ENCODE measurements at places on chromosomes 13 and 19.
A peak's percentile ranks its signal among the peaks of the same experiment; 100 is the strongest.

DNA sequence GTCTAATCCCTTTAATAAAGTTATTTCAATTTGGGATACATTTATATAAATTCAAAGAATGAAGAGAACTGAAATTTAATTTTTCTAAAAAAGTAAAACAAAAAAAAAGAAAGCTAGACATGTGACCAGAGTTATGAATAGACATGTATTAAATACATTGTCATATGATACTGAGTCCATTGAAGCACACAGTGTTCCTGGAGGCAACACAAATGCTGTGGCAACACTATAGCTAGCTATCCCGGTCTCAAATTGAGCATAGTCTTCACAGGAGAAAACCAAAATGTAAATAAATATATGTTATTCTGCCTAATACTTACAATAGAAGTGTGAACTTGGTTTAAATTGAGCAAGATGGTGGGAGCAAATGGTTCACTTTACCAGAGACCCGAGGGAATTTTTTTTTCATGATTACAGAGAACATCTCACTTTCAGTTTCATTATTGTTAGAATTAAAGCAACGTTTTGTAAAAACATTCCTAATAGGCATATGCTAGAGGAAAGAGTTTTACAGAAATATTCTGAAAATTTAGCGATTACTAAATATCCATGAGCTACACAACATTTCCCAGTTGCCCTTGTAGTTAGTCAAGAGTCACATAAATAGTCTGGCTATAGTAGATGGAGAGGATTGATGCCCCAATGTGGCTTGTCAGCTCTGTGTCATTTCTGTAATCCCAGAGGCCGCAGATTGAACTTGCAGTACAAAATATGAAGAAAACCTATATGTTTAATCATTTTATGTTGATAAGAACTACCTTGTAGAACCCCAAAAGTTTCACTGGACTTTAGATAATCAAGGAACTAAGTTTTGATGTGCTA, 775.7 kb upstream of the SPRY2 start:
- no peak for DNase-seq

GRCh38 chr19:4576016-4576933, 16.8 kb upstream of the SEMA6B start:
- DNase-seq = peak; percentile 75

DNA sequence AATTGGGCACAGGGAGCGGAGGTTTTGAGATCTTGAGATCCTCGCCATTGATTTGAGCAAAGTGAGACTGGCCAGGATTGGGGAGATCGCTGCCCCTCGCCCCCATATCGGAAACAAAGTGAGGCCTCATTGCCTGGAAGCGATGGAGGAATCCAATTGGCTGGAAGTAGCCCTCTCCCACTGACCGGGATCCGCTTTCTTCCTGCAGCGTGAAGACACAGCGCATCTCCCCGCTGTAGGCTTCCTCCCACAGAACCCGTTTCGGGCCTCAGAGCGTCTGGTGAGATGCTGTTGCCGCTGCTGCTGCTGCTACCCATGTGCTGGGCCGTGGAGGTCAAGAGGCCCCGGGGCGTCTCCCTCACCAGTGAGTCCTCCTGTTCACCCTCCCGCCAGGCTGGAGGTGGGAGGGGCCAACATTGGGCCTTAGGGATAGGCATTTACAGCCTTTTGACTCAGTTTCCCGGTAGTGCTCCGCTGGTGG, 438 bp downstream of the PRKCSH start:
- peak; percentile 10 for DNase-seq

DNA sequence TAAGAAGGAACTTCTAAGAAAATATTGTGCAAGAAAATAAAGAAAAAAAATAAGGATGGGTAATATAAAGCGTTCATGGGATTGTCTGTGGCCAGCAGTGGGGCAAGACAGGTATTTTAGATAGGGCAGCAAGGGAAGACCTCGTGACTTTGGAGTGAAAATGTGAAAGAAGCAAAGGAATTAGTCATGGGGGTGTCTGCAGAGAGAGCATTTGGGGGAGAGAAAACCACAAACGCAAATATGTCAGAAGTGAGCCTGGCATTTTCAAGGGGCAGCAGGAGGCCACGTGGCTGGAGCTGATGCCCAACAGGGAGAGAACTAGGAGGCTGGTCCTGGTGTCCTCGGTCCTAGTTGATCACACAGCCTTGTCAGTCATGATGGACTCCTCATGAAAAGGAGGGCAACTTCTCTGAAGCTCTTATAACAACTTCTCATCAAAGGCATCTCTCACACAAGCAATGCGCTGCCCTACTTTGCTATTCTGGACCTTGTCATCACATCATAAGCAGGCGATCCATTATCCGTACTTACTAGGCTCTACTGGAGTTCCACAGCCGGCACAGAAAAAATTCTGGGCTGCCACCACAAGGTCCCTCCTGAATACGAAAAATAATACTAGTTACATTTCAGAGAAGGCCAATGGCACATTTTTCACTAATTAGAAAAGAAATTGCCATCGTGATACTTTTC, 31.0 kb downstream of the RUBCNL start:
- DNase-seq = no peak

GRCh38 chr13:42893214-42893671, 98.8 kb downstream of the EPSTI1 start:
- DNase-seq = no peak

- no peak for DNase-seq
These were observed 6.3 kb downstream of the GPR18 start for GRCh38 chr13:99251921-99252320.

DNA sequence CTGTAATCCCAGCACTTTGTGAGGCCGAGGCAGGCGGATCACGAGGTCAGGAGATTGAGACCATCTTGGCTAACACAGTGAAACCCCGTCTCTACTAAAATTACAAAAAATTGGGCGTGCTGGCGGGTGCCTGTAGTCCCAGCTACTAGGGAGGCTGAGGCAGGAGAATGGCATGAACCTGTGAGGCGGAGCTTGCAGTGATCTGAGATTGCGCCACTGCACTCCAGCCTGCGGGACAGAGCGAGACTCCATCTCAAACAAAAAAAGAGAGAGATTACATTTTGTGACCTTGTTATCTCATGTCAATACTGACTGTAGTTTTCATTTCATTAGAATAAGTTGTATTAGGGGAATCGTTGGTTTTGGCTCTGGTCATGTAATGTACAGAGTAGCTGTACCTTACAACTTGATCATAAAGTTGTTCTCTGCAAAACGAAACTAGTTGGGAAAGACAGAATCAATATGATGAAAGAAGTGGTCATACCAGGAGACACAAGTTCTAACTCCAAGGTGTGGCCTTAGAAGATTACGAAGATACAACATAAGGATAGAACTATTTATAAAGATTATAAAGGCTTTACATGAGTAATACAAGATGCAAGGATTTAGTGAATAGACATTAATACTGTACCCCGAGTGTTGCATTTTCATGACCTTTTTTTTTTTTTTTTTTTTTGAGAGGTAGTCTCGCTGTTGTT, 15.3 kb downstream of the TMEM38A start:
- DNase-seq = no peak

GRCh38 chr19:597406-598315, 8.0 kb downstream of the HCN2 start:
- no peak for DNase-seq

GRCh38 chr13:102452836-102453235, 51.0 kb upstream of the FGF14 start:
- no peak for DNase-seq

GRCh38 chr19:3175781-3176714, 2.5 kb upstream of the S1PR4 start:
- DNase-seq = no peak
